ENCODE measurements at places on chromosomes 4 and X.

- no peak for DNase-seq
Measured at GRCh38 chr4:14835708-14836425, 166.4 kb upstream of the CPEB2 start.

GRCh38 chrX:15405846-15406245 is 21.6 kb upstream of the VEGFD start:
- DNase-seq = no peak

GRCh38 chr4:78532046-78532445 is 19.5 kb upstream of the ANXA3 start:
- DNase-seq = no peak

DNA sequence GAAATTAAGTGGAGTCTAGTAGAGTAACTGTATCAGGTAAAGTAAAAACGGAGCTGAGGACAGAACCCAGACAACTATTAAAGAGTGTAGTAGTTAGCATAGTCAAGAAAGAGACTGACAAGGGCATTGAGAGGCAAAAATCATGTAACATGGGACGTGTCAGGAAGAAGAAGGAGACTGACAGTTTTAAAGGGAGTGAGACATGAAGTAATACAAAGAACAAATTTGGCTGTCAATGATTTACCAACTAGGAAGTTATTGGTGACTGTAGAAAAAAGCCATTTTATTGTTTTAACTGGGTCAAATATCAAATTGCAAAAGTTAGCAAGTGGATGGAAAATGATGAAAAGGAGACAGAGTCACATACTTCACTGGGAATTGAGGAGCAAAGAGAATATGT is 422.3 kb downstream of the MAPK10 start:
- DNase-seq = no peak

GRCh38 chrX:17456526-17456925 is 81.5 kb downstream of the NHS start:
- no peak for DNase-seq

DNA sequence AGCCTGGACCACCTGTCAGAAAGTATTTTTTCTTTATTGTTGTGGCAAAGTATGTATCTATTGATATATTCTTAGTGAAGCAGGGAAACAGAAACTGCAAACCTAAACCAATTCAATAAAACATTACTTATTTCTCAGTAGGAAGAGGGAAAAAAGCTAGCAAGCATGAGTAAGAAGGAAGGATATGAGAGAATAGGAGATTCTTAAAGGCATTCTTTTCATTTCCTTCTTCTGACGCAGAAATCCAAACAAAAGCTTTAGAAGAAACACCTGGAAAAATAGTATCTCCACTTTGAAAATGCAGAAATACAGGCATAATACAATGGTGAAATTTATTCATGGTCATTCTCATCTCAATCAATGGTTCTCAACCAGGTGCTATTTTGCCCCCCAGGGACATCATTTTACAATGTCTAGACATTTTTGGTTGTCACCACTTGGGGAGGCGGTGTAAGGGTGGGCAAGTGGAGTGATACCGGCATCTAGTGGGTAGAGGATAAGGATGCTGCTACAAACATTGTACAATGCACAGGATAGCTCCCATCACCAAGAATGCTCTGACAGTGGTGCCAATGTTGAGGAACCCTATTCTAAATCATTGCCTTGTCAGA is 21.7 kb upstream of the ATXN3L start:
- DNase-seq = no peak

Measured in stimulated activated CD4-positive, alpha-beta T cell treated with anti-CD3 and anti-CD28 coated beads, Interleukin-15, amount 100 ng/mL, for 1 hour (primary cell).